ENCODE measurements at places on chromosomes 4 and X. TPM values are rescaled to one million over a fixed set of nuclear protein-coding genes. Genes with fewer than 3 reads are reported as not detected.
A peak's percentile ranks its signal among the peaks of the same experiment; 100 is the strongest.

The COL4A5 gene
- 8.6 TPM for total RNA-seq

The FAM193A gene
- total RNA-seq, result 16.5 TPM

DNA sequence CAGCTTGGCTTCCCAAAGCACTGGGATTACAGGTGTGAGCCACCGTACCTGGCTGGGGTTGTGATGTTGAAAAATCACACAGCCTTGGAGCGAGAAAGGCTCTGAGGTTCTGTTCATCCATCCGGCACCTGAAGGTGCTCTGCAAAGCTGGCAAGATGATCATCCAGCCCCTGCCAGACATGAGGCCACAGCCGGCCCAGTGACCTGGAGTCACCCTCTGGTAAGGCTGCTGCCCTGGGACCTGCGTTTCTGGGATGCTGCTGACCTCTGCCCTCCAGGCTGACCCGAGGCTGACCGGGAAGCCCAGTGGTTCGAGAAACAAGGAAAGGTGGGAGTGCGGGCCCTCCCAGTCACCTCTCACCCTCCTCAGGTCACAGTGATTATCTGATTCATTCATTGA lies 13.5 kb upstream of the WFS1 start:
- DNase-seq, result no peak

DNA sequence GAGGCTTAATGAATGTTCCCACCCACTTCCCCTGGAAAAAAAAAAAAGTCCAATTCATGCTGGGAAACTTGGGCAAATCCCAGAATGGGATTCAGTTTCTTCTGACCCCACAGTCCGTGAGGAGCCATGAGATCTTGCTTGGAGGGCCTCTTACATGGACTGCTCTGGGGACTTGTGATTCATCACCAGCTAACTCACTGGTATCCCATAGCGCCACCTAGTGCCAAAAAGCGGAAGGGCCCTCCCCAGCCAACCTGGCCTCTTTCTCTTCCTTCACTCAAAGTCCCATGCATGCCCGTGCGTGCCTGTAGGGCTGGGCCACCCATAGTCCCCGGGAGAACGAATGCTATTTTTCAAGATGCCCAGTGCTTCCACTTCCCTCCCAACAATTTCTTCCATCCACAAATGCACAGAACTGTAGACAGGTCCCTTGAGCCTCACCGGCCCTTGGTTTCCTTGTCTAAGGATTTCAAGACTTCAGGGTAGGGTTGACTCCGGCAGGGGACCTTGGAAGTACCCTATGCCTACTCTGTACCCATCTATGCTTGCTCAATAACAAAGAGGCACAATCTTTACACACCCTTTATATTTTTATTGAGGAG lies 5.1 kb downstream of the RTL5 start:
- DNase-seq, result peak; percentile 83

The TMPRSS11A gene
- not detected for total RNA-seq

The CFI gene
- total RNA-seq, result 3.5 TPM

DNA sequence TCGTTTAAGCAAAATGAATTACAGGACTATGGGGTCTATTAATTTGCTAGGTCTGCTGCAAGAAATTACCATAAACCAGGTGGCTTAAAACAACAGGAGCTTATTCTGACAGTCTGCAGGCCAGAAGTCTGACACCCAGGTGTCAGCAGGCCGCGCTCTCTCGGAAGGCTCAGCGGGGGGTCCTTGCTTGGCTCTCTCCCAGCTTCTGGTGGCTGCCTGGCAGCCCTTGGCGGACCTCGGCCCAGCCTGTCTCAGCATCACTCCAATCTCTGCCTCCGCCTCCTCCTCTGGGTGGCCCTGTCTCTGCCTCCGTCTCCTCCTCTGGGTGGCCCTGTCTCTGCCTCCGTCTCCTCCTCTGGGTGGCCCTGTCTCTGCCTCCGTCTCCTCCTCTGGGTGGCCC lies 580.5 kb upstream of the FAT1 start:
- no peak for DNase-seq

DNA sequence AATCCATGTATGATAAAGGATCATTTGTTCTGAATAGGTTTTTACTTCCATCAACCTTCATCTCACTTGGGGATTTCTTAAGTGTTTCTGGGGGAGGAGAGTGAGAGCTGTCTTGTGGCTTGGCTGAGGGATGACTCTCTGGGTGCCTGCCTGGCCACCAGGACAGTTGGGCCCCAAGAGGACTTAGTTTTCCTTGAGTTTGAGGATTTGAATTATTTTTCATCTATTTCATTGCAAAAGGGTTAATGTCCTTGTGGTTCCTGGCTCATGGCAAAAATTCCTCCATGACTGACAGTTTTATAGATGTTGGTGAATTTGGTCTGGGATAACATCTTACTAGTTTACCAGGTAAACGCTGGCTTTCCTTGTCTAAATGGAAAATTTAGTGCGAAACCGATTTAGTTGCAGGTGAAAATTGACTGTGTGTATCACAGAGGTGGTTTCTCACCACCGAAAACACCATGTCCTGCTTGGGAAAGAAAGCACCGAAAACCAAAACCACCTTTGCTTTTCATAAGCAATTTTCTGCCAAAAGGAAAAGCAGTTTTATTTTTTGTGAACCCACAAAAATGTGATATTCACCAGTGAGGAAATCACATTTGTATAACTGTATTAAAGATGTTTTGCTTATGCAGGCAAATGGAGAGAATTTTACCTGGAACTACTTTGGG lies 331.3 kb upstream of the SFRP2 start:
- DNase-seq, result no peak

DNA sequence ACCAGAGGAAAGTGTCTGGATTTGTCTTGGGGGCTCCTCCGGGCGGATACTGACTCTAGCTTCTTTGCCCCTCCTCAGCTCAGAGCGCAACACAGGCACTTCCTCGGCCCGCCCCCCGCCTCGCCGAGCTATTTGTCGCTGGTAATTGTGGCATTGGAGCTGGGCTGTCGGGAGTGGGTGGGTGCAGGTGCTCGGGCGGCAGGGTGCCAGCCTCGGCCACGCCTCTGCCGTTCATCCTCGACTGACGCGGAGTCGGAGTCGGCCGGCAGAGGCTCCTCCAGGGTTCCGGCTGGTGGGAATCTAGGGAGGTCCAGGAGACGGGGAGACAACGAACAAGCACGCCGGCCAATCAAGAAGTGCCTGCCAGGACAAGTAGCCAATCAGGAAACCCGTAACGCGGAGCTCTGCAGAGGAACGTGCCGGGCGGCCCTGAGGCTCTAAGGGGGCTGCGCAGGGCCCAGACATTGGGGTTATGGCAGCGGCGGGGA lies 3.9 kb upstream of the SYN1 start:
- DNase-seq, result no peak

The KIAA1210 gene
- total RNA-seq, result not detected

The UXT gene
- total RNA-seq, result 73.8 TPM

DNA sequence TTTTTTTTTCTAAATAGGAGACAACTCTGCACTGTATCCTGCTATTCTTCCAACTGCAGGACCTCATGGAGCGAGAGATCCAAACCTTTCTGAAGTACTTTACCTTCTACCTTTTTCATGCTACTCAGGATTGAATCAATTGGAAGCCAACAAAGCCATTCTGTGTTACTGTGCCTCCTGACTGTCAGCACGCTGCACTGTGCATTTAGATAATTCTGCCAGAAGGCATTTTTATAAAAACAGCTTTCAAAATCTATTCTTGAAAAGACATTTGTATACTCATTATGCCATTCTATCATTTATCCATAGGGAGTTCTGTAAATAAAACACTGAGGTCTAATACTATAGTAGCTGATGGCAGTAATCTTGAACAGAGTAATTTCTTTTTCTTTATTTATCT lies 142.8 kb downstream of the SLIT2 start:
- DNase-seq, result no peak

DNA sequence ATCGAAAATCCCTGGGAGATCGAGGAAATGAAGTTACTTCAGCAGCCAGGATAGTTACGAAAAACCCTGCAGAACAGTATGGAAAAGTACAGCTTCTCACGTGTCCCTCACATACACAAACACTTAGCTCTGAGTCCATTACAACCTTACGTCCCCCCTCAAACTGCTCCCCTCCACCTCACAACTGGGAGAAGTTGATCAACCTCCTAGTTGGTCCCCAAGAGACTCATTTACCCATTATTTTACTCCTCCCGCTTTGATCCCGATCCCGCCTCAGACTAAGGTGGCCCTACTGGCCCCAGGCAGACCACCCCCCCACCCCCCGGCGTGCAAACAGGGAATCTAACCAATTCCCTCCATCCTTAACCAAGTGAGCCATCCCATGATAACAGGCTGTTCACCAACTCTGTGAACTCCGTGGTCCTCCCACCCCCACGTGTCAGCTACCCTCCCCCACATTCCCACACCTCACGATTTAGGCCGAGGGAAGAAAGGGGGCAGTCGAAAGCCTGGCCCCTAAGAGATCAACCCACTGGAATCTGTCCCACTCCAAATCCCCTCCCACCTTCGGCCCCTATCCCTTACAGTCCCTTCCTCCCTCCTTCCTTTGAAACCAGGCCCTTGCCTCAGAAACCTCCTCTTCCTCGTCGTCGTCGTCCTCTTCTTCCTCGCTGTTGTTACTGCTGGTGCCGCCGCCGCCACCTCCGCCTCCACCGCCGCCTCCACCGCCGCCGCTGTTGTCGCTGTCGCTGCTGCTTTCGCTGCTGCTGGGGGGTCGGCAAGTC lies 755 bp downstream of the ANKRD17 start:
- DNase-seq, result no peak

All from psoas muscle (tissue), 8 donors.